ENCODE measurements at places on chromosomes 1 and 21. TPM values are rescaled to one million over a fixed set of nuclear protein-coding genes. Genes with fewer than 3 reads are reported as not detected.

DNA sequence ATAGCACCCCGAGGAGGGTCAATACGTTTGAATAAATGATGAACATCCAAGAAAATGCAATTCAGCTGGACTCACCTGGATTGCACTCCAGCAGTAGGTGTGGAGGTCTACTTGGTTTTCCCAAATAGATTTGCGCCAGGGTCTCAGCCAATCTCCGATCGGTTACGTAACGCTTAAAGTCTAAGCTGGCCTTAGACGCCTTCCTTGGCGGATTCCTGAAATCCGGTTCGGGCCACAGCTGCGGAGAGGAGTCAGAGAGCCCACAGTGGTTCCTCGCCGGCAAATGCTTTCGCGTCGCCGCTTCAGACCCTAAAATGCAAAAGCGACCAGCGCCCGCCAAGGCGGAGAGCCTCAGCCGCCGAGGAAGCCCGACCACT, 322 bp downstream of the TFB2M start:
- no peak for DNase-seq

DNA sequence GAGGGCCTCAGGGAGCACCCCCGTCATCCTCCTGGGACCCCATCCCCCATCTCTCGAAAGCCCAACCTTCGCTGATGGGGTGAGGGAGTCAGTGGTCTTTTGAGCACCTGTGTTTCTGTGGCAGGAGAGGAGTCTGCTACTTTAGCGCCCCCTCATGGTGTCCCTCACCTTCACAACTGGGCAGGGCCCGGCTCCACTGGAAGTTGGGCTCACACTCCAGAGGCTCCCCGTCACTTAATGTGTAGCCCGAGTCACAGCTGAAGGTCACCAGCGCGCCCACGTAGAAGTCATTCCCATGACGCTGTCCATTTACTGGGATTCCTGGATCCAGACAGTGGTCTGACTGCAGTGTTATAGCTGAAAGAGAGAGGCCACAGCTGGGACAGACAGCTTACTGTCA, 139.5 kb upstream of the HMGB4 start:
- DNase-seq, result no peak

- DNase-seq, result no peak
Measured at GRCh38 chr1:186050360-186050759, 316.2 kb downstream of the HMCN1 start.

GRCh38 chr1:90340606-90341005, 345.7 kb downstream of the ZNF326 start:
- DNase-seq, result no peak

DNA sequence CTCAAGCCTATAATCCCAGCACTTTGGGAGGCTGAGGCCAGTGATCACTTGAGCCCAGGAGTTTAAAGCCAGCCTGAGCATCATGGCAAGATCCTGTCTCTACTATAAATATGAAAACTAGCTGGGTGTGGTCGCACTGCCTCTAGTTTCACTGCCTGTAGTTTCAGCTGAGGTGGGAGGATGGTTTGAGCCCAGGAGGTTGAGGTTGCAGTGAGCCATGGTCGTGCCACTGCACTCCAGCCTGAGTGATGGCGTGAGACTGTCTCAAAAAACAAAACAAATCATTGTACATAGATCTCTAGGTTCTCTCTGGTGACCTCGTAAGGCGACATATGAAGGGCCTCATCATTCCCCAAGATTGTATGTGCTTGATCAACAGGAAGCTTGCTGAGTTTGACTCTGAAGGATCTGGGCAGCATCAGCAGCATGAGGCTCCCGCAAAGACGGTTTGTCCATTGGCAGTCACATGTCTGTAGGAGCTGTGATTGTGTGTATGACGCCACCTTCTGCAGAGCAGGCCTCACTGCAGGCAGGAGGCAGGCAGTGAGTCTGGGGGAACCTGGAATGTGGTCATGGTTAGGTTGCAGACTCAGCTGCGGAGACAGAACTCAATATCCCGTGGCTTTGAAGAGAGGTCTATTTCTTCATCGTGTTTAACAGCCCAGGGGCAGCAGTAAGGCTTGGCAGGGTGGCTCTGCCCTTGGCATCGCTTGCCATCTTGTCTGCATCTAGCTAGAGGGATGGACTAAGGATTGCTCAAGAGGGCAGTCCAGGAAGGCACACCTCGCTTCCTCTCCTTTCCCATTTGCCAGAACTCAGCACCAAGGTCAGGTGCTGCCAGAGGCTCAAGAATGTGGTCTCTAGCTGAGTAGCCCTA, 14.0 kb downstream of the ATP5PO start:
- DNase-seq, result peak; percentile 75

- DNase-seq, result no peak
Measured at GRCh38 chr21:14533499-14534428, 12.4 kb downstream of the SAMSN1 start.

- DNase-seq, result no peak
Measured at GRCh38 chr1:12272770-12273169, 42.9 kb downstream of the VPS13D start.

- peak; percentile 3 for DNase-seq
Measured at GRCh38 chr1:203082571-203083462, 3.0 kb downstream of the MYOG start.

- DNase-seq, result no peak
Measured at GRCh38 chr1:84048820-84049219, 49.9 kb upstream of the TTLL7 start.

DNA sequence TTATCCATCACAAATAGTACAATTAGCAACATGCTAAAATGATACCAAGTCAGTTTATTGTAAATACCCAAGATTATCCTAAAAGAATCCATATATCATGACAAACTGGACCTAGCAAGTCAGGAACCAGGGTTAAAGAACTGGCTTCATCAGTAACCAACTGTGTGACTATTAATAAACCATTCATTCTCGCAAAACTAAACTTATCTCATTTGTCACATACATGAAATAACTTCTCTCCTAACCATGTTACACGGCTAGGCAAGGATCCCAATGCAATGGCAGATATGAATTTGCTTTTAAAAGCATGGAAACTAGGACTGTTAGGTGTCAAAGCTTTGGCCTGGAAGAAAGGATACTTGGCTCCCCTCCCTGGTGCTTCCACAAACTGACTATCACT, 29.4 kb downstream of the CYP2J2 start:
- DNase-seq, result no peak

GRCh38 chr1:226337276-226337875, 28.4 kb upstream of the LIN9 start:
- DNase-seq, result no peak

Gene FBLIM1
- 128 TPM for polyA plus RNA-seq

Gene KCNJ9
- not detected for polyA plus RNA-seq

Gene BSDC1
- polyA plus RNA-seq, result 23.8 TPM

Data from stomach (tissue), 19 donors.